Vagina (tissue), 2 donors: ENCODE measurements at places on chromosomes 1 and 21.
A peak's percentile ranks its signal among the peaks of the same experiment; 100 is the strongest.

DNA sequence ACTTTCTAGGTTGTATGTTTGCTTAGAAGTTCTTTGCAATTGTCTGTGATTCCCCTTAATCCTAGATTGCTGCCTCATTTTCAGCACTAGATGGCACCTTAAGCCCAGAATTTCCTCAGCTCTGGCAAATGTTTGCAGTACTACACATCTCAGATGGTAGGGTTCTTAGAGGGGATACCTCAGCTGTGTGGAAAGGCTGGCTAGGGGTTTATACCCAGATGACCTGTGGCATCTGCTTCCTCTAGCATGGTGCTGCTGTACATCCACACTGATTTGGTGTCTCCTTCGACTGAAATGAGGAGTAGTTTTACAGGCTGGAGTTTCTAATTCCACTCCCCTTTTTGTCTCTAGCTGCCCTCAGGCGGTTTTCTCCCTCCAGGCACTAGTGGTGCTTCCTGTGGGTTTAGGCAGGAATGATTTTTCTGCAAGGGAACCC lies 23.5 kb downstream of the ASB17 start:
- no peak for DNase-seq

DNA sequence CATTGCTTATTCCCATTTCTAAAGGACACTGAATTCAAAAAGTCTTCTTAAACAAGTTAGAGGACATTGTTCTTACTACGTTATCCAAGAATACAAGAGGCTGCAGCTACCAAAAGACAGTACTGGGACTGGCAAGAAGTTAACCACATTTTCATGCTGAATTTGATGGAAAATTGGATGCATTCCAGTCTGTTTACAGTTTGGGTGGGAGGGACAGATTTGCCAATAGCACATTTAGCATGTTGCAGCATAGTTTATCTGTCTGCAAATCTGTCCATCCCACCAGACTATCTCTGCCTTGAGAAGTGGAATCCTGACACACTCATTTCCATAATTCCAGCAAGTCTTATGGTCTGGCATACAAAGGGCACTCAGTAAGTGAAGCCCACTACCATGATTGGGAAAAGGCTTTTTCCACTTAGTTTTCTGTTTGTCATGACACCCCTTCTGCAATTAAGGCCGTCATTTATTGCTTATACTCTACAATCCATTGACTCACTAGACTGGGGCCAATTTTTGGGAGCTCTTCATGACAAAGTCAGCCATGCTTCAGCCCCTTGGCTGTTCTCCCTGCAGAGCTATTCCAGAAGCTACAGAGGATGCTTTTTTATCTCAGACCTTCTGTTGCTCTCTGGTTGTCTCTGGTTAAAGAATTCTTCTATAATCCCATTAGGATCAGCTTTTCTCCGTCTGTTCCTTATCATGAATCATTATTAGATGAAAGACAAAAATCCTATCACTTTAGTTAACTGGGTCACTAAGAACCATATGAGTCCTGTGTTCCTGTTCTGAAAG lies 355.8 kb upstream of the PTBP2 start:
- DNase-seq, result no peak

GRCh38 chr21:36807422-36807928 lies 108.6 kb downstream of the SIM2 start:
- no peak for DNase-seq

GRCh38 chr1:147834181-147834580 lies 68.4 kb upstream of the GJA8 start:
- no peak for DNase-seq

GRCh38 chr1:8217011-8217711 lies 100.8 kb upstream of the SLC45A1 start:
- no peak for DNase-seq

DNA sequence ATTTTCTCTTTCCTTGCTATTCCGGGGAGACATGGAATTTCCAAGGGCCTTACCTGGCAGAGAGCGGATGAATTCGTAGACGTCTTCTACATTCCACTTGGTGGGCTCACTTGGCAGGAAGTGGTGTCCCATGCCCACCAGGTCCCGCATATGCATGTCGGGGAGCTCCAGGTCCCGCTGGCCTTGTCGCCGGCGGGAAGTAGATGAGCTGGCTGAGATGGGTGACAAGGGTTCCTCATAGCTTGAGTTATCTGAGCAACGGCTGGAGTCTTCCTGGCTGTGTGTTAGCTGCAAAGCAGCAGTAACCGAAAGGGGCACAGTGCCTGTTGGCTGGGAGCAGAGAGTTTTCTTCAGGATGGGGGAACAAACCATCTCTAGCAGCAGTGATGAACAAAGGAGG lies 7.9 kb upstream of the A3GALT2 start:
- DNase-seq, result no peak

- DNase-seq, result peak; percentile 52
Measured at GRCh38 chr1:223230161-223230881, 87.3 kb upstream of the TLR5 start.

GRCh38 chr1:42886800-42887199 lies 40.4 kb downstream of the ZNF691 start:
- no peak for DNase-seq

DNA sequence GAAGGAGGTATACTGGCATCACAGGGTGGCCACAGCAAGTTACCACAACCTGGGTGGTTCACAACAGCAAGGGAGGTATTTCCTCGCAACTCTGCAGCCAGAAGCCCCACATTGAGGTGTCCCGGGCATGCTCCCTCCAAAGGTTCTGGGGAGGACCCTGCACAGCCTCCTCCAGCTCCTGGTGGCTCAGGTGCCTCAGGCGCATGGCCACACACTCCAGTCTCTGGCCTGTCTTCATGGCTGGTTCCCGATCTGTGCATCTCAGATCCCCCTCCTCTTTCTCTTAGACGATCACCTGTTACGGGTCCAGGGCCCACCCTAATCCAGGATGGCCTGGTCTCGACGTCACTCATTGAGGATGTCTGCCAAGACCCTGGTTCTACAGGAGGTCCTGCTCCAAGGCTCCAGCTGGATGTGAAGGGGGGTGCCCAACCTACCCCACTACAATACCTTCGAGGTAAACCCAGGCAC lies 6.7 kb upstream of the ARF1 start:
- no peak for DNase-seq

DNA sequence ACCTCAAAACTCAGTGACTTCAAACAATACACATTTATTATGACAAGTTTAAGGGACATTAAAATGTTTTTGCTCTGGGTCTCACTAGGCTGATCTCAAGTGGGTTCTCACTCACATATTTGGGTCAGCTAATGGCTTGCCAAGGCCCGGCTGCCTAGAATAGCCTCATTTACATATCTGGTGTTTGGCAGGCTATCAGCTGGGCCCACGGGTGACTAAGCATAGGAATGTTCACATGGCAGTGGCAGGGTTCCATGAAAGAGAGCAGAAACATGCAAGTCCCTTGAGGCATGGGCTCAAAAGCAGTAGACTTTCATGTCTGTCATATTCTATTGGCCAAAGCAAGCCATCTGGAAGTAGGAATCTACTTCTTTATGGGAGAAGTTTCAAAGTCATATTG lies 492.6 kb downstream of the KCNT2 start:
- no peak for DNase-seq

GRCh38 chr1:238484121-238484520 lies 593.4 kb upstream of the ZP4 start:
- DNase-seq, result no peak

GRCh38 chr1:154888757-154889156 lies 18.7 kb upstream of the KCNN3 start:
- no peak for DNase-seq

DNA sequence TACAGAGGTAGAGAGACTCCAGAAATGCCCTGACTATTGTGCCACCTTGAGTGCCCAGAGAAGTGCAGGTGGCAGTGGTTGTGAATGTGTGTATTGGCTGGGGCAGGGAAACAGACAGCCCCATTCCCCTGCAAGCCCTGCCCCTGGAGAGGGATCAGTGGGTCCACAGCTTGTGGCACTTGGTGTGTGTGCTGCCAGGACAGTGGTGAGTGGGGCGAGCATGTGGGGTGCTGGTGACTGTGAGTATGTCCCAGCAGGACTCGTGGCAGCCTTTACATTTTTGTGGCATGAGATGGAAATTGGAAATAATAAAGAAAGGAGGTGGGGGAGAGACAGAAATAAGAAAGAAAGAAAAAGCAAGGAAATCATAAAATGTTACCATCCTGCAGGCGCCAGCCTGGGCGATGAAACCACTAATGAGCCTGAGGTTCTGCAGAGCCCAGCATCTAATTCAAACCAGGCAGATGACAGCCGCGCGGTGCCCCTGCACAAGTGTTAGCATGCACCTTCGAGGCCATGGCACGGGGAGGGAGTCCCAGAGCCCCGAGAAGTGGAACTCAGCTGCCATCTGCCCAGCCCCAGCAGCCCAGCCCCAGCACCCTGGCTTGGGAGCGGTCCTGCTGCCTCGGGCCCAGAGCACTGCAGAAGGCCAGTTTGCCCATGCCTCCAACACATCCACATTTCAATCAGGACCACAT lies 49.1 kb upstream of the ZBTB40 start:
- DNase-seq, result no peak
